ENCODE measurements at places on chromosomes 7 and 10. TPM values are rescaled to one million over a fixed set of nuclear protein-coding genes. Genes with fewer than 3 reads are reported as not detected.

SLC13A1 gene
- not detected for total RNA-seq

HMX3 gene
- 0.16 TPM for total RNA-seq

TBX20 gene
- total RNA-seq: not detected

FAM241B gene
- 0.09 TPM for total RNA-seq

HK1 gene
- total RNA-seq: 113 TPM

TWIST1 gene
- total RNA-seq: 127 TPM

EFCAB10 gene
- total RNA-seq: not detected

NRG3 gene
- not detected for total RNA-seq

HOGA1 gene
- total RNA-seq: 0.34 TPM

ARHGAP12 gene
- 54.7 TPM for total RNA-seq

SERPINE1 gene
- total RNA-seq: 37.9 TPM

SEMA3D gene
- 4.0 TPM for total RNA-seq

MMRN2 gene
- total RNA-seq: 1.5 TPM

HOXA9 gene
- total RNA-seq: not detected

GALNT17 gene
- not detected for total RNA-seq

FXYD4 gene
- not detected for total RNA-seq

CALHM3 gene
- not detected for total RNA-seq

RBP4 gene
- not detected for total RNA-seq

CDK1 gene
- total RNA-seq: 0.94 TPM

NPFFR1 gene
- under 0.01 TPM for total RNA-seq

RBP3 gene
- not detected for total RNA-seq

LRRC4 gene
- total RNA-seq: 1.9 TPM

Data from bronchial smooth muscle cell (primary cell).